Activated CD4-positive, alpha-beta memory T cell treated with anti-CD3 and anti-CD28 coated beads for 36 hours (primary cell): ENCODE measurements at places on chromosomes 2 and 18. TPM values are rescaled to one million over a fixed set of nuclear protein-coding genes. Genes with fewer than 3 reads are reported as not detected.

- DNase-seq, result no peak
Observed at GRCh38 chr2:162013514-162014475, 60.2 kb downstream of the DPP4 start.

DNA sequence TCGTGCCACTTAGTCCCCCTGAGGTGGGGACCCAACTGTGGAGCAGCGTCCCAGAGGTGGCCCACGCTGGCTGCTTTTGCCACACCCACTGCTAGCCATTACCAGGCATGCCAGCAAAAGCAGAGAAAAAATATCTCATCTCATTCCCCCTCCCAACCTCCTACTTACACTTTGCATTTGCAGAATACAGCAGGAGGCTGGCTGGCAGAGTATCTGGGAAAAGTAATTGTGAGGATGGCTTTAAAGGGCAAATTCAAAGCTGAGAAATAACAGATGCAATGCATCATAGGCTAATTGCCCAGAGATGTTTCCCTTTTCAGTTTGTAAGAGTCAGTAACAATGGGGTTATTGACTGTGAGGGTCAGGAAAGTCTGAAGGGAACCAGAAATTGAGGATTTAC lies 438.1 kb upstream of the DSEL start:
- DNase-seq, result no peak

GRCh38 chr2:96965781-96966514 lies 20.4 kb downstream of the FAM178B start:
- no peak for DNase-seq

DNA sequence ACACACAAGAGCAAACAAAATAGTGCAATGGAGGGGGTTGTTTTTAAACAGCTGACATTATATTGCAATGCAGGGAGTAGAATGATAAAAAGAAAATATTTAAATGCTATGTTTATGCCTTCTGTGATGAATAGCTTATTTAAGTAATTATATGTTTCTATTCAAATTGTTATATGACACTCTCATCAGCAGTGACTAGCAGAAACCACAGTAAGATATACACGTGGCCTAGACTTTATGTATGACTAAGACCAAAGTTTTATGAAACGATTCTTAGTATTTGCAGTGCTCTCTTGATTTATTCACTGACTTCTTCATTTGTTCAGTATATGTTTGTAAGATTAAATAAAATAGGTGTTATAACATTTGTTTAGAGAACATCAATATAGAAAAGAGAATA lies 26.1 kb upstream of the C1D start:
- no peak for DNase-seq

GRCh38 chr2:42973726-42974125 lies 181.3 kb upstream of the HAAO start:
- DNase-seq, result no peak

GRCh38 chr2:149814901-149815300 lies 227.3 kb upstream of the MMADHC start:
- no peak for DNase-seq

GRCh38 chr2:19702267-19702666 lies 199.5 kb downstream of the TTC32 start:
- DNase-seq, result no peak

GRCh38 chr2:9601397-9601796 lies 29.4 kb downstream of the YWHAQ start:
- DNase-seq, result no peak

DNA sequence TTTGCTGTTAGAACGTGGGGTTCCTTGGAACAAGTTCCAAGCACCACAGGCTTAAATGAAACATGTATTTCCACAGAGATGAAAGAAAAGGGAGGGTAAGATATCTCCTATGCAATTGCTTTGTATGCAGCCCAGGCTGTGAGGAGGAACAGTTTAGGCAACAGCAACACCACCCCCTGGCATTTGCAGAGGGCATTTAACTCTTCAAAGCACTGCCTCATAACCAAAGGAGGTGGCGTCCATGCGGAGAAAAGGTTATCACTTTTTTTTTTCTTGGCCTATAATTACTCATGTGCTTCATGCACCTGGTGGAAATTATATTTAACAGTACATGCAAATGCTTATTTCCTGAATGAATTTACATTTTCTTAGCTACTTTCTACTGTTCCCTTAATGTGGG lies 286.0 kb downstream of the LPIN1 start:
- no peak for DNase-seq

GRCh38 chr2:138234265-138234664 lies 267.3 kb upstream of the SPOPL start:
- no peak for DNase-seq

DNA sequence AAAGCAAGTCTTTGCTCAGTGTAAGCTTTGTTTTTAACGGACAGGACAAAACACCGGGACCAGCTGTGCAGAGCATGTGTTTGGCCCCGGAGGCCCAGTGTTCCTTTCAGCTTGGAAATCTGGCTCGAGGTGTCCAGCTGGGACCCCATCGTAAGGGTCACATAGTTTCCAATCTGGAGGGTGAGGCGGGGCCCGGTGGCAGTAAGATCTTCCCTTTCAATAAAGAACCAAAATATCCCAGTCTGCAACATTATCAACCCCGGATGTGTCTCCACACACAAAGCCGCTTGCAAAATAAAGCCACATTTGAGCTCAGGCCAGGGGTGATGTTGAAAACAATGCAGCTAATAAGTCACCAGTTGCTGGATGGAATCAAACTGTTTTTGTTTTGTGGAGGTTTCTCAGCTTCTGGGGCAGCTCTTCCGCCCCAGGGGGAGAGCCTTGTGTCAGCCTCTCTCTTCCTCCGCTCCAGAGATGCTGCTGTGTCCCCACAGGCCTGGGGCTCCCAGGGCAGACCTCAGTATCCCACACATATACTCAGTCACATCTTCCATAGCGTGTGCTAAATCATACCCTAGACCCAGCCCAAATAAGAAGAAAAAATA lies 138.6 kb upstream of the GLI2 start:
- no peak for DNase-seq

DNA sequence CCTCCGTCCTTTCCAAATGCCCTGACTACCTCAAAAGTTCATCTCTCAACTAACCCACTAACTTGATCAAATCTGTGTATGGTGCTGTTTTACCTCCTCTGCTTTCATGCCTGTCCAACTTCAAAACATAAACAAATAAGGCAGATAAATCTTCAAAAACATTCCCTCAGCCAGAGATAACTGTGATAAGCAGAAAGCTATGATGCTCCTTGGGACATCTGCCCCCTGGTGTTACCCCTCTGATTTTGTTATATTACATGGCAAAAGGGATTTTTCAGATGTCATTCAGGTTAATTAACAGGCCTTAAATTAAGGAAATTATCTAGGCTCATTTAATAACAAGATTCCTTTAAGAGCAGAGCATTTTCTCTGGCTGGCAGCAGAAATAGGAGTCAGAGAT lies 810.8 kb upstream of the CHAC2 start:
- DNase-seq, result no peak

- peak; percentile 74 for DNase-seq
Observed at GRCh38 chr2:68465081-68465916, 1.8 kb downstream of the FBXO48 start.

LYPD1 gene
- not detected for total RNA-seq

CRYGD gene
- total RNA-seq, result not detected

MC2R gene
- not detected for total RNA-seq

OTOS gene
- not detected for total RNA-seq

ATOH8 gene
- not detected for total RNA-seq
